ENCODE measurements at places on chromosomes 7 and 10. TPM values are rescaled to one million over a fixed set of nuclear protein-coding genes. Genes with fewer than 3 reads are reported as not detected.

- DNase-seq = peak; percentile 58
Observed at GRCh38 chr7:112510001-112510742, 29.4 kb downstream of the LSMEM1 start.

GRCh38 chr7:2228921-2229320, 3.8 kb downstream of the MAD1L1 start:
- no peak for DNase-seq

- peak; percentile 40 for DNase-seq
Observed at GRCh38 chr10:98748298-98748697, 301.6 kb upstream of the HPS1 start.

DNA sequence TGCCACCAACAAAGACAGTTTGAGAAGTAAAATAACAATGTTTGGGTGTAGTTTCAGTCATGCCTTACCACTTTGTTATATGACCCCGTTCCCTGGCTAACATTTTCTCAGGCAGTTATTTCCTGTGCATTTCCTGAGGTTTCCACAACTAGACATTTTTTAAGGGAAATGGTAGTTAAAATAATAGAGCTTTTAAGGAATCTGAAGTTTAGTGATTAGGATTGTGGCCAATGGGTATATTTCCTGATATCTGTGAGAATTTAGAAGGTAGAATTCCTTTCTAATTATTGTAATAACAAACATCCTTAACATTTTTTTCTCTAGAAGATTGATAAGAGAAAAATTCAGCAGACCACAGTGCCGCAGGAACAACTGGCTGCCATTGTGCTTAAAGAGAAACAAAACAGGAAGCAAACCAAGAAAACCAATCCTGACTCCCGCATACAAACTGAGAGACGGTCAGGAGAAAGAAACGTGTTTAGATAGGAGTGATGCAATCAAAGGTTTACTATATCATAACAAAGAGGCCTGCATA, 193.6 kb downstream of the MBL2 start:
- DNase-seq = peak; percentile 41

Gene TACR2
- under 0.01 TPM for total RNA-seq

DNA sequence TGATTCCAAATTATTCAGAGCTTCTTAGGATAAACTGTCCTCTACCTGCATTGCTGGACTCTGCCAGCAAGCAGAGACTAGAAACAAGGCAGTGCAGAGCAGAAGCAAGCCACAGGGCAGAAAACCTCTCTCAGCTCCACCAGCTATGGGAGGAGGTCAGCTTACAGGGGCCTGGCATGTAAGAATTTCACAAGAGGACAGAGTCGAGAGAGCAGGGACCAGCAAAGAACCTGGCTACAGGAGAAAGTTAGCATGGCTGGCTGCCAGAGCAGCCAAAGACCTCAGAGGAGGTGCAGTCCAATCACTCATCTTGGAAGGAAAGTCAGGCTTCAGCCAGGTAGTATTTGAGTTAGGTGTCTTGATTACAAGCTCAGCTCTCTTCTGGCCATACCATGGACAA, 62.9 kb downstream of the ENO4 start:
- no peak for DNase-seq

DNA sequence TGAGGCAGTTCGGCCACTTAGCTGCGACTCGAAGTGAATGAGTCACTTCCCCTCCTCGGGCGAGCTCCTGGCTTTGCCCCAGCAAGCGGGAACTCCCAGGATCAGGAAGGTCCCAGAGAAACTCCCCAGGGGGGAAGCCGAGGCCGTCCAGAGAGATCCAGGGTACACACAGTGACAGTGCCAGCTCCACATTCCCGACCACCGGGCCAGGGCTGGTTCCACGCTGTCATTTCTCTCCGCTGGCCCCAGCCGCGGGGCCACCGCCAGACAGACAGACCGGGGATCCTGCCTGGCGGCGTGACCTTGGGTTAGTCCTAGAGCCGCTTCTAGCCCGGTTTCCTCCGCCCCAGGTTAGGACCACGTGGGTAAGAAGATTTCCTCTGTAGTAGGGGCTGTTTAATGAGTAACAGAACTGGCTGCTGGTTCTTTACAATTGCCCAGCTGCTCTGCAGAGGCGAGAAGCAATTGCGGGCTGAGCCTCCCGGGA, 463 bp upstream of the UPP1 start:
- peak; percentile 86 for DNase-seq

- no peak for DNase-seq
Observed at GRCh38 chr7:95169678-95170077, 154.7 kb downstream of the PON1 start.

DNA sequence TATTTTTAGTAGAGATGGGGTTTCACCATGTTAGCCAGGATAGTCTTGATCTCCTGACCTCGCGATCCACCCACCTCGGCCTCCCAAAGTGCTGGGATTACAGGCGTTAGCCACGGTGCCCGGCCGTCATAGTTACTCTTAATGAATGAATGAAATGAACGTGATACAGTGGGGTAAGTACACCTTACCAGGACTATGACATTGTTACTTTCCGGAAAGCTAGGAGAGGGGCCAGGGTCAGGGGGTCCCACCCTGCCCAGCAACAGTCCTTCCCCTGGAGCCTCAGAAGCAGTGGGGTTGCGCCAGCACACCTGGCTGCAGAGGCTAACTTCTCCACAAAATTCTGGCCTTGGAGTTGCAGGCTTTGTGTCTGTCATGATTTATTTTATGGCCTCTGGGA, 21.4 kb downstream of the VSTM4 start:
- no peak for DNase-seq

DNA sequence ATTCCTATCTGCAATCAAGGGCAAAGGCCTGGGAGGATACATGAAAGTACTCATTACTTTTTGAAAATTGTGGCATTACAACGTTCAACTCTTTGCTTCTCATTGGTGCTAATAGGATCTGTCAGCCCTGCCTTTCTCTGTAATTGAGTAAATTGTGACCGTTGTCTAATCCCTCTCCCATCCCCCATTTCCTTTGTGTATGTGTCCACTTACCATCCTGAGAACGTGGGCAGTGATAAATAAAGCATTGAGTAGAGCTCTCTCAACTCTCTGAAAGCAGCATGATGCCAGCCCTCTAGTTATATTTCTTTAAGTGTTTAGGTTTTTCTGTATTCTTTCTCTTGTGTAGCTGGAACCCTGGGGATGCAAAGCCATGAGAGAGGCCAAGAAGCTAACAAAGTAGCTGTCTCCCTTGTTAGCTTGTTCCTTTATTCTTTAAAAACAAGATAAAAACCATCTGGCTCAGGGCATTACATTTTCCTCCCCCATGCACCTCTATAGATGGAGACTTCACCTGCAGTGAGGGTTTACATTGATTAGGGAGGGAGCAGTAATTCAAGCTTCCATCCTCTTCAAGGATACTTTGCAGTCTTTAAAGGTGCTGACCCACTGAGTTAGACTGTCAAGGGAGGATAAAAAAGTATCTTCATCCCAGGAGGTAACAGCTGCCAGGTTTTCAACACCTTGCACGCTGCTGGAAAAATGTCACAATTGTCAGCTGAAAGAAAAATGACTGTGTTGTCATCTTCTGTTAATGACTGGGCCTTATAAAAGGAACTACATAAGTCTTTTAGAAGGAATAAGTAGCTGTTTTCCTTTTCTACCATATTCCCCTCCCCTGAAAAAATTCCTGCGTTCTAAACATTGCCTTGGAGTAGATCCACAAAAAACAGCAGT, 112.3 kb downstream of the BTRC start:
- DNase-seq = no peak
